ENCODE measurements at places on chromosomes 12 and 14.

- no peak for DNase-seq
Observed at GRCh38 chr12:128524439-128524838, 257.5 kb downstream of the TMEM132C start.

DNA sequence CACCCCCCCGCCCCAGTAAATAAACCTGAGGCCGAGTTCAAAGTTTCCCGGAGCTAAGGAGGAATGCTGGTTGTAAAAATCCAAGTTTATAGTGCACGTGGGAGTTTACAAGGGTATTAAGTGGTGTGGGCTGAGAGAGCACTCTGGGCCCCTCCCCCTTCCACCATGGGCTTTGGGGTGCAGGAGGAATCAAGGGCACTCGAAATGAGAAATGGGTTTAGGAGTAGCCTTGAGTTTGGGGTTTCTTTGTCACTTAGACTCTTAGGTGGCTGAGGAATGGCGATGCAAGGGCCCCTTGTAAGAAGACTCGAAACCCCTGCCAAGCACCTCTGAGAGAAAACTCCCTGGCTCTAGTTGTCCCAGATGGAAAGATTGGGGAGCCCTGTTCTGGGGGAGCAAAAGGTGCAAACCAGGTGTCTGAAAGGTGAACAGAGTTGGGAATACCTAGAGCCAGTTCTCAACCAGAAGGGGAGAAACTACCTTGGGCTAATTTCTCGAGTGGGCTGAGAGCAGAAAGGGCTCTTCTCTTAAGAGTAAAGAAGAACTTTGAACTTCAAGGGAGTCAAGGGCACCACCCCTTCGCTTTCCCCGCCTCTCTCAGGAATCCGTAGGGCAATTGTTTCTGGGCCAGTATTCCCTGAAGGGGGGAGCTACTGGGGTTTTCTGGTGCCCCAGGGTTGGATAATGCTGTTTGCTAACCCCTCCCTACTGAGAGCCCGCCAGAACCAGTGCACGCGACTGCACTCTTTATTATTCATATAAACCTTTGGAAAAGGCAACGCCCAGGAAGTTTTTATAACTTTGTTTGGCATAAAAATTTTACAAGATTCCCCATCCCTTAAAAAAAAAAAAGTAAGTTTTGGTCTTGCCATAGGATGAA is 4.0 kb upstream of the HOTAIR start:
- no peak for DNase-seq

DNA sequence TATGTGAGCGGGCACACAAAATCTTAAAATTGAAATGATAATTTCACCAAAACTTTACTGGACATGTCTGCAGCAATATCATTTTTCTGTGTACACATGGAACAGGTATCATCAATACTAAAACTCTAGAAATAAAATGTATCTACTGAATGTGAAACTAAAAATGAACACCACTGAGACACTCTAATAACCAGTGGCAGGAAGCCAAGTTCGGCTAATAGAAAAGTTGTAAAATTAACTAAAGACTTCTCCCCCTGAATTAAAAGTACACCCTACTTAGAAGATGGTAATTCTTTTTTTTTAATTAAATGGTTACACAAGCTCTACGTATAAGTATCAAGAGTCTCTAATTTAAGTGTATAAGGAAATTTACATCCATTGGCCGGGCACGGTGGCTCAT is 227.2 kb downstream of the MED13L start:
- no peak for DNase-seq

GRCh38 chr12:90216020-90216552 is 507.4 kb upstream of the ATP2B1 start:
- no peak for DNase-seq

GRCh38 chr12:128976120-128976738 is 123.0 kb downstream of the GLT1D1 start:
- peak; percentile 9 for DNase-seq

- DNase-seq, result no peak
Observed at GRCh38 chr12:106773286-106774004, 1.0 kb upstream of the RIC8B start.
